ENCODE measurements at places on chromosomes 2 and 18.

GRCh38 chr2:97644023-97644717 lies 1.7 kb upstream of the COX5B start:
- no peak for DNase-seq

- DNase-seq, result no peak
These were observed 59.6 kb downstream of the KCNF1 start for GRCh38 chr2:10971161-10971887.

DNA sequence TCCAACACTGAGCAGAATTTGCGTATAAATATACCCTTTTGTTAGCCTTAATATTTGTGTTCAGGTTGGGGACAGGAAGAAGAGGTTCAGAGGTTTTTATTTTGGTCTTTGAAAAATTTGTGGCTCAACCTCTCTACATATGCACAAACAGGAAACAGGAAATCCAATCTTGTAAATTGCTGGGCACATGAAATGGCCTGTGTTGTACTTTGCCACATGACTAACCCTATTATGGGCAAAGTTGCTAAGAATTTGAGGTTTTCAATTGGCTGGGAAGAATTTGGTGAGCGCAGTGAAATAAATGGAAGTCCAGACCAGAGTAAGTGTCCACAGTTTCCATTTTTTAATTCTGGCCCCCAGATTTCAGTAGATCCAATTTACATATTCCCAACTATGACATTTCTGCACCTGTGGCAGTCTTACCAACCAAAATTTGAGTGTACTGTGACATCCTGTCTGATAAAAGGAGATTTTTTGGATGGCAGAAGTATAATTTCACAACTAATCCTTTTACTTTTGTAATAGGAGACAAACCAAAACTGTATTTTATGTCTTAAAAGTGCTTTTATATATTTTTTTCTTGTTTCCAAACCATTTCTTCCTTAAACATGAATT lies 63.6 kb downstream of the COX7A2L start:
- DNase-seq, result no peak

GRCh38 chr2:215702116-215702902 lies 266.4 kb upstream of the FN1 start:
- no peak for DNase-seq

- DNase-seq, result peak; percentile 76
These were observed 529.8 kb upstream of the VRK2 start for GRCh38 chr2:57516698-57517340.

- no peak for DNase-seq
These were observed 90.5 kb downstream of the ASAP2 start for GRCh38 chr2:9297156-9297555.

GRCh38 chr2:167987026-167987425 lies 260.4 kb downstream of the STK39 start:
- DNase-seq, result no peak

- DNase-seq, result no peak
These were observed at the start of gene TFCP2L1 for GRCh38 chr2:121284463-121285449. TFCP2L1 (minus strand) TSS chr2:121285202; CDS start chr2:121285109, 93 bp downstream.

DNA sequence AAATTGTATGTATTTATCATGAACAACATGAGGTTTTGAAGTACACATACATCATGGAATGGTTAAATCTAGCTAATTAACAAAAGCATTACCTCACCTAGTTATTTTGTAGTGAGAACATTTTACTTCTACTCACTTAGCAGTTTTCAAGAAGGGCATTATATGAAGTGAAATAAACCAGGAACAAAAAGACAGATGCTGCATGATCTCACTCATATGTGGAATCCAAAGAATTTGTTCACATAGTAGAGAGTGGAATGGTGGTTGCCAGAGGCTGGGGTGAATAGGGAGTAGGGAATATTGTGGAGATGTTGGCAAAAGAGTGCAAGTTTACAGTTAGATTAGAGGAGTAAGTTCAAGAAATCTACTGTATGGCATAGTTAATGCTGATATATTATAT lies 292.0 kb downstream of the ASXL3 start:
- DNase-seq, result no peak

GRCh38 chr2:172351586-172351985 lies 75.8 kb upstream of the ITGA6 start:
- DNase-seq, result no peak

Data from suppressor macrophage treated with lipopolysaccharide for 1 hour (primary cell).